ENCODE measurements at places on chromosomes 6 and 20.
A peak's percentile ranks its signal among the peaks of the same experiment; 100 is the strongest.

DNA sequence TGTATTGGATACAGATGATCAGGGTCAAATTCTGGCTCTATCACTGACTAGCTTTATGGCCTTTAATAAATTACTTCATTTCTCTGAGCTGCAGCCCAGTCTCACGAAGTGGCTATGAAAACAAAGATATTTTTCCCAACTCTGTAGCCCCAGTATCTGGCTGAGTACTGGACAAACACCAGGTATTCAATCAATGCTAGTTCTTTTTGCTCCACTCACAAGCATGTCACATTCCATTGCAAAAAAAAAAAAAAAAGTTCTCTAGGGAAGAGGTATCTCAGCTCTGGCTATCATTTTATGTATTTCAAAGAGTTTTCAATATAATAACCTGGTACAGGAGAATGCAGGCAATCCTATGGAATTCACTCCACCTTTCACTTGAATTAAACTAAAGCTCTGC is 3.1 kb downstream of the CHD6 start:
- no peak for DNase-seq

GRCh38 chr6:15491255-15491985 is 171.4 kb downstream of the DTNBP1 start:
- peak; percentile 47 for DNase-seq

- no peak for DNase-seq
Observed at GRCh38 chr6:63859528-63859927, 223.9 kb downstream of the PHF3 start.

DNA sequence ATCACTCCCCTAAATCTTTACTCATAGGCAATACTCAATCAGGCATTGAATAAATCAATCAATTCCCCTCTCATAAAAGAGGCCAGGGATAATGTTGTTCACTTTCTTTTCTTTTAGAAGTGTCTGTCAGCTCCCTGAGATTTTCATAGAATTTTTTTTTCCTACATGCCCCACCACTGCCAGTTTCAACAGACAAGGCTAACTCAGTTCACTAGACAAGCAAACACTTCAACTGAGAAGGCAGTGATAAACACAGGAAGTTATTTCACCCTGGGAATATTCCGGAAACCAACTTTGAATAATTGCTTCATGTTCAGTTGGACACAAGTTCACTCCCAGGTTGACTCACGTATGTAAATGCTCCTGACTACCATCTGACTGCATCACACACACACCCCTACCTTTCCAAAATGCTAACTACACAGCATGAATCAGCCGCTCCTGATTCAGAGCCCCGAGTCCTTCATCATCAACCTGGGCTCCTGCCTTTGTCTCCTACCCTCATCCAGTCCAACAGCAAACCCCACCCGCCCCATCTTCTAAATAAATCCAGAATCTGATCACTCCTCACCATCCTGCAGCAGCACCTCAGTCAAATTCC is 143.9 kb downstream of the BCAS1 start:
- DNase-seq: no peak

DNA sequence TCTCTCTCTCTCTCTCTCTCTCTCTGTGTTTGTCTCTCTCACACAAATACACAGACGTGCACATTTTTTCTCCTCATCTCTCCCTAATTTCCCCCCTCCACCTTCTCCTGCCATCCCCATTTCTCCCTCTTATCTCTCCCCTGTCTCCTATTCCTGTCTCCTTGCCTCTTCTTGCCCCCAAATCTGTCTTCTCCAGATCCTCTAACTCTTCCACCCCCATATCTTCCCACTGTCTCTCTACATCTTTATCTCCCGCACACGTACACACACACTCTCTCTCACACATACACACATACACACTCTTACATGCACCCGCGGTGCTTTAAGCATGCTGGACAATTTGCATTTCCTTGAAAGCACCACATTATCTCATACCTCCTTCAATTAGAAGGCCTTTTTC is 15.9 kb downstream of the KIZ start:
- no peak for DNase-seq

DNA sequence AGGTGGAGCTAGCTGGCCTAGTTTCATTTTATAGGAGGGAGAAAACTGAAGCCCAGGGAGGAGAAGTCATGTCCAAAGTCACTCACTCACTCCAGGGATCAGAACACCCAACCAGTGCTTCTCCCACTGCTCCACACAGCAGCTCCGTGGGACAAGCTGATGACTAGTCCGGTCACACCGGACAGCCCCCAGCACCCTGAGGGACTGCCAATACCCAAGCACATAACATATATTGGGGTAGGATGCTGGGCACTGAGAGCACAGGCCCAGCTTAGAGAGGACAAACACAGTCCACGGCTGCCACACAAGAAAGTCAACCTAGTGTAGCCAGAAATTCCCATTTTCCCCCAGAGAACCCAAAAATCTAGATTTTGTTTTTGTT is 5.7 kb downstream of the RRBP1 start:
- no peak for DNase-seq

DNA sequence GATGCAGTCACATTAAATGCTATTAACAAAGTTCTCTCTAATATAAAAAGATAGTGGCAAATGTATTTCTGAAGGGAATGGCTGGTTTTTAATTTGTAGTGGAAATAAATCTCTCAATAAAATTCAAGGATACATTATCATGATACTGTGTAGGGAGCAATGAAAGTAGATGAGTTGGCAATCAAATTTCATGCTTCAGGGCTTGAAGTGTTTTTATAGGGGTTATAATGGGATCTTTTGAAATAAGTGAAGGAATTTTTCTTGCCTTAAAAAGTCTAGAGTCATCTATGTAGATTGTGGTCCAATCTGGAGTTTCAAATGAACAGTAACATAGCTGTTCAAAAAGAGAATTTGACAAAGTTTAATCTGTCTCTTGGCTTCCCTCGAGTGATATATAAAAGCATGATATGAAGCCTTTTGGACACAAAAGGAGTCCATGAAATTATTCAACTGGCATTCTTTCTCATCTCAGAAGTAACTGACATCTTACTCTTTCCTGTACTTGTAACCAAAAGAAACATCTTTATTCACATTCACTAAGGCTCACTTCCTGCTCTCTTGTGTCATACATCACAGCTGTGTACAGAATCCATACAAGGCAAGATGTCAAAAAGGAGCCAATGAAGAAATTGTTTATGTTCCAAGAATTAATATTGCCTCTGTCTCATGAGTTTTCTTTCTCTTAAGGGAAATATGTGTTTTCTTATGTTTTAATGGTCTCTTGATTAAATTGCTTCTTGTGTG is 591.0 kb upstream of the GJE1 start:
- no peak for DNase-seq

- DNase-seq: no peak
Observed at GRCh38 chr6:15246666-15247499, 1.0 kb downstream of the JARID2 start.

DNA sequence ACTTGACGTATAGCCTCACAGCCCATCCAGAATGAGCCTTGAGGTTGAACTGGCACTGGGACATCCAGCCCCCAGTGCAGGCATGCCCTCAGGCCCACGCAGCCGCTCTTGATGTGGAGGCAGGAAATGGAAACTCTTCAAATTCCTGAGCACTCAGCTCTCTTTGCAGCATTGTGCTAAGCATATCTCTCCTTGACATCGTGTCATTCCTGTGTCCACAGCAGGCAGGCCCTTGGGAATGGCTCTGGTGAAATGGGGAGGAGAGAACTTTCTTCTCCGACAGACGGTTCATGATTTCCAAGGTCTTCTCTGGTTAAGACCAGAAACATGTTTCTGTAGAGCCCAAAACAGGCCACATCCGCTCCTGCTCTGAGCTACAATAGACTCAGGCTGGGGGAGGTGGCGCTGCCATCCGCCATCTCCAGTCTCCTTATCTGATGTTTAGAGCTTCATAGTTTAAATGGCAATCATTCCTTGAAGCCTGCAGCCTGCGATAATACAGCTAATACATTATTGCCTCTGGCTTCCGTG is 248.8 kb downstream of the CDH4 start:
- DNase-seq: no peak

DNA sequence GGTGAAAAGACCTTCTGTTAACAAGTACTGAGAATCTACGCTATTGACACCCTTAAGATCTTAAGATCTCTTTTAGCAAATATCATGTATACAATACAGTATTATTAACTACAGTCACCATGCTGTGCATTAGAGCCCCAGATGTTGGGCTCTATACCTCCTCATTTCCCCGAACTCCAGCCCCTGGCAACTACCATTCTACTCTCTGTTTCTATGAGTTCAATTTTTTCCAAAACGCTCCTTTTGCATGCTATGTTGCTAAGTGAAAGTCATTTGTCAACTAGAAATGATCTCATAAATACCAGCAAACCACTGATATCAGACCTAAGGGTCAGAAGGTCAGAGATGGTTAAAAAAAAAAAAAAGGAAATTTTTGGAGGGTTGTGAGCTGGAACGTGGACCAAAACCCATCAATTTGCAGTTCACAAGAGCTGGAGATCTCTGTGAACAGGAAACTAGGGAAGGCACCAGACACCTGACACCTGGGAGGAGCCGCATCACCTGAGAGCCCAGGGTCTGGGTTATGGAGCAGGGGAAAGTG is 122.0 kb upstream of the KCNK16 start:
- DNase-seq: no peak

DNA sequence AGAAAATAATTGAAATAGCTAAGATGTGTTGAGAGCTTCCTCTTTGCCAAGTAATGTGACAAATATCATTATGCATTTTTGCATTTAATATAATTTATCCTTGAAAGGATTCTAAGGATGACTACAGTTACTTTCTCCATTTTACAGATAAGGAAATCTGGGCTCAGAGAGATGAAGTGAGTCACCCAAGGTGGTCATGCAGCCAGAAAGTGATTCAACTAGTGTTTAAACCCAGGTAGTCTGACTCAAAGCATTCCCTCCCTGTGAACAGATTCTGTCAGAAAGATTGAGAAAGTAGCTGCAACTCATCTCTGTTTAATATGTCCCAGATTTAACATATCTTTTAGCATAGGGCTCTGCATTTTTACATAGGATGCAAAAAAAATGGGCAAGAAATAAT is 28.1 kb downstream of the NRSN1 start:
- no peak for DNase-seq

- no peak for DNase-seq
Observed at GRCh38 chr20:775679-776135, 7.4 kb upstream of the SLC52A3 start.

GRCh38 chr6:10414756-10415616 is at the start of gene TFAP2A:
Gene TFAP2A (minus strand): TSS chr6:10415074. CDS start chr6:10414991, 83 bp downstream.
- no peak for DNase-seq

GRCh38 chr6:80330961-80331360 is 224.5 kb downstream of the BCKDHB start:
- DNase-seq: no peak

DNA sequence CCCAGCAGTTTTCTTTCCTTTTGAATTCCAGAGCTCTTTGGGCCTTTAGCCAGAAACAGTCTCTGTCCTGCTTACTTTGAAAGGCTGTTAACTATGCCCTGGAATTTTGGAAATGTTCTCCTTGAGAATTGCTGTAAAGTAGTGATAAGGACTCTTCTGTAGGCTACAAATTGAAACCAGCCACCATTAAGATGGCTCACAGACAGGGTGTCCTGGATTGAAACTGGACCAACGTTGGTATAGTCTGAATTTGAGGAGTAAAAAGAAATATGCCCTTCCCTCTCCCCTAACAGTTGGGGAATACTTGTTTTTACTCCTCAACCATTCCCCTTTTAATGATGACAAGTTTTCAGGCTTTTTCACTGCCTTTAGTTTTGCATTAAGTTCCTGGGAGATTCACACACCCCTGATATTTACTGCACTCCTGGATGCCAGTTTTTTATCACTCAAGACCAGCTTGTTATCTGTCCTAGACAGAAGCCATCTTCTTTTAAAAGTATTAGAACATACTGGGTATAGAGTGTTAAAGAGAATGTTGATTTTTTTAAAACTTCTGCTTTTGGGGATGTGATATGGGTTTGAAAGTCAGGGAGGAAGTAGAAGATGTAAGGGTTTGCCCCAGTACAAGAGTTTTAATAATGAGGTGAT is 21.9 kb downstream of the TOP1 start:
- DNase-seq: no peak

GRCh38 chr6:166174031-166174430 is 6.4 kb upstream of the TBXT start:
- no peak for DNase-seq

DNA sequence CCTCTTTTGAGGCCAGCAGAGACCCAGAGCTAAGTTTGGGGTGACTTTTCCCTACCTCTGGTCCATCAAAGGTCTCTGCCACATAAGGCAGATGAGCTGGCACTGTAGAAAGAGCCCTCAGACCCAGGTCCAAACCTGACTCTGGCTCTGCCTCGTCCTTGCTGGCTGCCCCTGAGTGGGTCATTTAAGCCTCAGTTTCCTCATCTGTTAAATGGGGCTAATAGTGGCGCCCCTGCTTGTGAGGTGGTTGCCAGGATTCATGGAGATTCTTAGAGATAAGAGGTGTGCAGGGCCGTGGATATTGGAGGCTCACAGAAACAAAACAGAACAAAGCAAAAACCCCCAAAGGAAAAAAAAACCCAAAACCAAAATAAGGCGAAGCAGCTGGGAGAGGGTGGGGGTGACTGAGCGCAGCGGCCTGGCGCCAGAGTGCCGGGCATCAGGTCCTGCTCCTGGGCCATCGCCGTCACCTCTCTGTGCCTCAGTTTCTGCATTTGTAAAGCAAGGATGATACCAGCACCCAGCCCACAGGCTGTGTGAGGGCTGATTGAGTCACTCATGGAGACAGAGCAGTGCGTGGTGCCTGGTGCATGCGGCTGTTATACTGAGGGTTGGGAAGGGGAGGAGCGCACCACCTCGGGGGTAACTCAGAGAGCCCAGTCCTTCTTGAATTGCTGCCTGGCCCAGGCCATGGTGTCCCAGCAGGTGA is 133.8 kb upstream of the PTPN1 start:
- DNase-seq: no peak

DNA sequence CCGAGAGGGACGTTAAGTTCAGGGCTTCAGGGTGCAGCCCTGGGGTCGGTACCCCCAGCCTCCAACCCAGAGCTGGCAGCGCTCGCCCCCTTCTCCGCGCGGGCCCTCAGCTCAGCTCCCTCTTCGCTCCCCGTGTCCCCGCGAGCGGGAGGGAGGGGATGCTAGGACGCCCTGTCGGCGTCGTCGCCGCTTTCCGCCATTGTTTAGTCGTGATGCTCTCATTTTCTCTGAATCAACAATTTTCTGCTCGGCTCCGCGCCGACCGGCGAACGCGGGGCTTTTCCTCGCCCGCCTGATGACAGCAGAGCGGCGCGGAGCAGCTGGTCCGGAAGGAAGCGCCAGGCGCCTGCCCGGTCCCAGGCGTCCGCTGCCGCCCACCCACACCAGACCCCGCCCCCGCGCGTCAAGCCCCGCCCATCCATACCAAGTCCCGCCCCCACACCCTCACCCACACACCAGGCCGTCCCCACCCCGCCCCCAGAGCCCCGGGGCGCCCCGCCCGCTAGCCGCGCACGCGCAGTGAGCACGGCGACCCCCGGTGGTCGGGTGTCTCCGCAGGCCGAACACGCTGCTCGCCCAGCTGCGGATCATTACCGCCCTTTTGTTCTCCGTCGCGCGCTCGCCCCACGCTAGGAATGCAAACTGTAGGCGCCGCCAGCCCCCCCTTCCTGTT is 50.1 kb upstream of the SLC32A1 start:
- DNase-seq: peak; percentile 30

DNA sequence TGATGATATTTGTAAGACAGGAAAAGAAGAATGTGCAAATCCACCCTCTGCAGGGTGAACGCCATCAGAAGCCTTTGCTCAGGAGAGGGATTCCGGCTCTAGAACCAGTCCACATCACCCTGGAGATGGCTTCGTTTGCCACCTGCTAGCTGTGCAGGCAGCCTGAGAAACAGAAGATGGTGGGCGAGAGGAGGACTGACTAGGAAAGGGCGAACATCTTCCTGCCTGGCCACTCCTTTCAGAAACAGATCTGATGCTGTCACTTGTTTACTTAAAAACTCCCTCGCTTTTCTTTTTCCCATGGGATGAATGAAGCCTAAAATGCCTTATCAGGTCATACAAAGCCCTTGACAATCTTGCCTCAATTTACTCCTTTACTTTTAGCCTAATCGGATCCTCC is 1.2 kb downstream of the PTPRA start:
- no peak for DNase-seq

Data from activated CD4-positive, alpha-beta T cell treated with anti-CD3 and anti-CD28 coated beads for 1 hour (primary cell).